Panc1 (cell line): ENCODE measurements at places on chromosomes 7 and 10.

DNA sequence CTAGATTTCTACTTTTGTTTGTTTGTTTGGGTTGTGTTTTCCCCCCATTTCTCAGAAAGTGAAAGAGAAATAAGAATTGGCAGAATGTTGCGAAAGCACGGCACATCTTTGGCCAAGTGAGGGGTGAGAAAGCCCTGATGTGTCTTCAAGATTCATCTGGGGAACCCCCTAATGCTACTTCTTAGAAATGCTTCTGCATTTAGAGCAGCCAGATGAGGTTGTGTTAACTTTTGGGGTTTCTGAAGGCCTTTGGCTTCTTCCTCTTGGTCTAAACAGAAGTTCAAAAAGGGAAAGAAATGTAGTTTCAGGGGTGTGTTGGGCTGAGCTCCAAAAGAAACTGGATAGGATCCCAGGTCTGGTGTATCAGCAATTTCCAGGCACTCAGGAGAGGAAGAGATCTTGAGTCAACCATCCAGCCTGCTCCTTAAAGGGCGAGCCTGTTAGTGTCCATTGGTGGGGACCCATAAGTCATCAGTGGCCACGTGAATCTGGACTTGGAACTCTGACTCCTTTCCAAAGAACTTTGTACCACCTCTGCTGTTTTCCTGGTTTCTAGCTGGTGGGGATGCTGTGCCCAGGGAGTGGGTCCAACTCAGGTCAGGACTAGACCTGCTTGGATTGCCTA is 6.5 kb downstream of the DUSP5 start:
- no peak for DNase-seq

DNA sequence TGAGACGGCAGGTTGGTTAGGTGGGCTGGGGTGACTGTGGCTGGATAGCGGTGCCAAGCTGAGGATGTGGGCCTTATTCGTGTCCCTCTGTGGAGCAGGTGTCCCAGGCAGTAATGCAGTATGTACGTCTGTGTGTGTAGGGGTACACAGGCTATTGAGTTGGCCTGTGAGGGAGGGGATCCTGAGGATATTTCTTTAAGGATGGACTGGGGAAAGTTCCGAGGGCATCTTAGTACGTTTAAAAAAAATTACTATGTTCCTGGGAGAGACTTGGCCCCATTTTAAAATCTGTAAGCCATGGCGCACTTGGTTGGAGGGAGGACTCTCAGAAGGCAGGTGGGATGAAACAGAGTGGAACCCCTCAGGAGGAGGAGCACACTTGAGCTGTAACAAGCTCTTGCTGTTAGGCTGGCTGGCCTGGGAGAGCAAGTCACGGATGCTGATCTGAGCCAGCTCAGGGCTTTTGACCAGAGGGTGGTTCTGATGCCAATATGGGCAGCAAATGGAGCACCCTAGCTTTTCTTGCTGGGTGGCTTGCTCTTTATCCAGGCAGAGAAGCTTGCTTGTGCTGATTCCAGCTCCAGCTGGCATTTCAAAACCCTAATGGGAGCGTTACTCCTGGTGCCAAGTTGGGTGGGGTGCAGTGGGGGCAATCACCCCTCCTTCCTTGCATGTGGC is 765 bp downstream of the WBP1L start:
- DNase-seq, result no peak

GRCh38 chr7:94669773-94670495 is 14.0 kb upstream of the SGCE start:
- no peak for DNase-seq

GRCh38 chr10:116888380-116889055 is 39.2 kb downstream of the ENO4 start:
- DNase-seq, result peak; percentile 82

DNA sequence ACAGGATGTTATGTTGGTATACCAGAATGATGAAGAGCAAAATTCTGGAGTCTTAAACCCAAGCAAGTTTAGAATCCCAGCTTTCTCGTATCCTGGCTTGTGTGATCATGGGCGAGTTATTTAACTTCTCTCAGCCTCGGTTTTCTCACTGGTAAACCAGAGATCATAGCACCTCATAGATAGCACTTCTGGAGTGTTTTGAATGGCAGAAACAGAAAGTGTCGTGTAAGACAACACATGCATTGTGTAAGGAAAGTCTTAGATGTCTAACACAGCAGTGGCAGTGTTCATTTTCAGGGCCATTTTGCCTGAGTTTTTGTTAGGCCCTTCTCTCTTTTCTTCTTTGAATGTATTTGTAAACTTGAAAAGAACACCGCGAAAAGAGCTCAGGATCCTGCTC is 465.1 kb downstream of the AUTS2 start:
- DNase-seq, result no peak

DNA sequence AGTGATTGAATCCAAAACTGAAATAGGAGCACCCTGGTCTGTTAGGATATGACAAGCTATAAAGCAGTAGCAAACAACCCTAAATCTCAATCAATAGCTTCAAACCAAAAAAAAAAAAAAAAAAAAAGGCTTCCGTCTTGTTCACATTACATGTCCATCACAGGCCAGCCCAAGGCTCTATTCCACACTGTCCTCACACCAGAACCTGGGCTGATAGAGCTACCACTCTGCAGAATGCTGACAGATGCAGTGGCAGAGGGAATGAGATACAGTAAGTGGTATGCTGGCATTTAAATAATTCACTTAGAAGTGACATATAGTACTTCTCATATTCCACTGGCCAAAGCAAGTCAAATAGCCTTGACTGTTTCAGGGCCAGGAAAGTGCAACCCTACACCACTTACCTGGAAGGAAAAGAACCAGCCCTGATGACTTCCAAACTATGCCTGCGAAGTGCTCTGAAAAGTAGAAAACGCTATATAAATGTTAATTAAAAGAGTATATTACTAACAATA is 5.8 kb downstream of the CDCA7L start:
- DNase-seq, result no peak

GRCh38 chr10:132449051-132449810 is 52.2 kb downstream of the PWWP2B start:
- no peak for DNase-seq
